Globus pallidus (tissue), 1 donor: ENCODE measurements at places on chromosomes 4 and X.

- no peak for DNase-seq
Observed at GRCh38 chr4:174467107-174467506, 55.2 kb downstream of the HPGD start.

DNA sequence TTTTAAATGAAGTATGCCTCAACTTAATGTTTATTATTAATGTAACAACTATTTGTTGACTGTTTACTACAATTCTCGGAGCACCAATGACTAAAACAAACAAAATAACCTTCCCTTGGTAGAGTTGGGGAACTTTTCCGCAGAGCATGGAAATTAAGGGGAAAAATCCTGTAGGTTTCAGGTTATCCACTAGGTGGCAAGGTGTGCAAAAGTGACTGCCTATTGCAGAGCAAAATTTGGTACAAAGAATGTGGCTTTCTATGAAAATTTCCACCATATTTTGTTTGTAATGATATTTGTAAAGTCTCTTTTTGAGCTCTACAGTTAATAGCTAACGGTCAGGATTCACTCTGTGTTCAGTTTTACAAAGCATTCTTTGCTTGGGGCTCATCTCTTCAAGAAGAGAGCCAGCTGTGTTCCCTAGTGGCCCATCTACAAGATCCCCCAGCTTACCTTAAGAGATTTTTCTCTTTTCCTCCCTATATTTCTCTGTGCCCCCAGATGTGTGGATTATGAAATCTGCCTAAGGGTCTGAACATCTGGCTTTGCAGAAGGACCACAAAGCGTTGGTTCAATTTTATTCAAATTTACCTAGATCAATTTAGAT is 61.1 kb downstream of the FBXO8 start:
- DNase-seq: no peak

DNA sequence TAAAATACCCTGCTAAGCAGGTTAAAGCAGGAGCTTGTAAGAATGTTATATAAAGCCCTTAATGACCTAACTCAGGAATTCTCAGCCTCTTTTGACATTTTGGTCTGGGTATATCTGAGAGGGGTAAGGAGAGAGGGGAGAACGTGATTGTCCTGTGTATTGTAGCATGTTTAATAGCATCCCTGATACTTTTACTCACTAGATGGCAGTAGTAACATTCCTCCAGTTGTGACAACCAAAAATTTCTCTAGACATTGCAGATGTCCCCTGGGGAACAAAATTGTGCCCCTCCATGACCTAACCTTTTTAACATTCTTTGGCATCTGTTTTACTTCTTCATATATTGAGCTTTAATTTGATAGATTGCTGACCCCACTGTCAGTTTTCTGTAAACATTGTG is 17.9 kb downstream of the SMARCA5 start:
- no peak for DNase-seq

DNA sequence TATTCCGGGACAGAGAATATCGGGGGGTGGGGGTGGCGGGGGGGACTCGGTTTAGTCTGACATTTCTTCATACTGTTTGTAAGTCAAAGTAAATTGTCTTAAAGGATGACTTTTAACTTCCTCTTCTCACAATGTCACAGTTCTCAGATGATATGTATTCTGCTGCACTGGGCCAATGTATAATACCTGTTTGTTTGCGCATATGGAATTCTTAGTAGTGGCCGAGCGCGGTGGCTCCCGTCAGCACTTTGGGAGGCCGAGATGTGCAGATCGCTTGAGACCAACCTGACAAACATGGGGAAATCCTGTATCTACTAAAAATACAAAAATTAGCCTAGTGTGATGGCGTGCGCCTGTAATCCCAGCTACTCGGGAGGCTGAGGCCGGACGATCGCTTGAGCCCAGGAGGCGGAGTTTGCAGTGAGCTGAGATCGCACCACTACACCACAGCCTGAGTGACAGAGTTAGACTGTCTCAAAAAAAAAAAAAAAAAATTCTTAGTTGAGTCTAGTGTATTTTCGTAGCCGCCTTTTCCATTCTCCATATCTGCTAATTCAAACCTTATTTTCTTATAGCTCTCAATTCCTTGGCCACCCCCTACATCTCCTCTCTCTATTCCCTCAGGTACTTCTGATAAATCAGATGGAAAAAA is 851 bp downstream of the POLR2B start:
- no peak for DNase-seq

GRCh38 chr4:110005461-110006056 is 92.9 kb downstream of the EGF start:
- DNase-seq: peak; percentile 63

DNA sequence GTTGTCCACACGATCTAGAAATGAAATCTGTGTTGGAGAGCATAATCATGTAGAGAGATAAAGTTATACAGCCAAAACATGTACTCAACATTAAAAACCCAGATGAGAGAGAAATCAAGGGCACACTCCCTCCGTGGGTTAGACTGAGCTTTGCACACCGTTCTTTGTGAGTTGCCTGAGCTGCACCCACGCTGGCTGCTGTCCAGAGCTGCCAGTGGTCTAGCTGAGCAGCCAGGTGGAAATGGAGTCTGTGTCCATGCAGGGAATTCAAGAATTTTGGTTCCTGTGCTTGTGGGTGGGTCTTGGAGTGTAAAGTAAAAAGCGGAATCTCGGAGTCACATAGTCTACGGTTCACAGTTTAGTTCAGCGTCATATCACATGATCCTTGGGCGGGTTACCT is 84.6 kb downstream of the GPR143 start:
- DNase-seq: no peak

DNA sequence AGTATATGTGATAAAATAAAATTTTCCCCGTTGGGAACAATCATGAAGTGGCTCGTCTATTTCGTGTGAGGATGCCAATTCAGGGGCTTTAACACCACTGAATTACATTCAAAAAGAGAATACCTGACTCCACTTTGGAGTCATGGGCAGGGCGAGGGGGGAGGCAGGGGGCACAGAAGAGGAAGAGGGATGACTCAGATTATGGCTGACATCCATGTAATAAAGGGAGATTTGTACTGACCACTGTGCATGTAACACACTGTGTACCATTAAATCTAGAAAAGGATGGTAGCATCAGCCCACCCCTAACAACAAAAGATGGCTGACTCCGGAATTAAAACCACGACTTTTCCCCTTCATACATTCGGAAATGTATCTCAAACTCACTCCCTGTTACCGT is 1.3 kb downstream of the SLC9A7 start:
- no peak for DNase-seq

DNA sequence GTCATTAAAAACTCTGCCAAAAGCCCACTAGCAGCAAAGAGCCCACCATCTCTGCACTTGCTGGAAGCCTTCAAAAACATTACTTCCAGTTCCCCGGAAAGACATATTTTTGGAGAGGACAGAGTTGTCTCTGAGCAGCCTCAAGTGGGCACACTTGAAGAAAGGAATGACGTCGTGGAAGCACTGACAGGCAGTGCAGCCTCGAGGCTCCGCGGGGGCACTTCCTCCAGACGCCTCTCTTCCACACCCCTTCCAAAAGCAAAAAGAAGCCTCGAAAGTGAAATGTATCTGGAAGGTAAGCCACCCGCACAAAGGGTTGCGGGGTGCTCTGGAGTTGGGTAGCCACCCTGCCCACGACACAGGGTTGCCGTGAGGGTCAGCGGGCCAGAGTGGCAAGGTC is 25.9 kb downstream of the OFD1 start:
- DNase-seq: no peak

GRCh38 chr4:54719378-54719777 is 61.6 kb downstream of the KIT start:
- DNase-seq: no peak

DNA sequence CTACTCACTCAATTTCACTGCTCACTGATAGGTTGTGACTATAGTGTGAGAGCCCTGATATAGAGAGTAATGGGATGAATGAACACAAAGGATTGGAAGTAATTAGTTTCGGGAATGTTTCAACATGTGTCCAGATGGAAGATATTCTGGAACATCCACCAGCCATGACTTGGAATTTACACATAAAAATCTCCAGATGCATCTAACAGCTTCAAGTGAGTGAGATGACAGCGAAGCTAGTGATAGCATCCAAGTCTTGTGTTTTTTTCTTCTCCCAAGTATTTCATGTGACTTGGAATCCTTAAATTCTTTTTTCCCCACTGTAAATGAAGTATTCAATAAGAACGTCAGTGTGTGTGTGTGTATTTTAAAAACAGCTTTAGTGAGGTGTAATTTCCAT is 82.1 kb downstream of the CLDN34 start:
- no peak for DNase-seq

DNA sequence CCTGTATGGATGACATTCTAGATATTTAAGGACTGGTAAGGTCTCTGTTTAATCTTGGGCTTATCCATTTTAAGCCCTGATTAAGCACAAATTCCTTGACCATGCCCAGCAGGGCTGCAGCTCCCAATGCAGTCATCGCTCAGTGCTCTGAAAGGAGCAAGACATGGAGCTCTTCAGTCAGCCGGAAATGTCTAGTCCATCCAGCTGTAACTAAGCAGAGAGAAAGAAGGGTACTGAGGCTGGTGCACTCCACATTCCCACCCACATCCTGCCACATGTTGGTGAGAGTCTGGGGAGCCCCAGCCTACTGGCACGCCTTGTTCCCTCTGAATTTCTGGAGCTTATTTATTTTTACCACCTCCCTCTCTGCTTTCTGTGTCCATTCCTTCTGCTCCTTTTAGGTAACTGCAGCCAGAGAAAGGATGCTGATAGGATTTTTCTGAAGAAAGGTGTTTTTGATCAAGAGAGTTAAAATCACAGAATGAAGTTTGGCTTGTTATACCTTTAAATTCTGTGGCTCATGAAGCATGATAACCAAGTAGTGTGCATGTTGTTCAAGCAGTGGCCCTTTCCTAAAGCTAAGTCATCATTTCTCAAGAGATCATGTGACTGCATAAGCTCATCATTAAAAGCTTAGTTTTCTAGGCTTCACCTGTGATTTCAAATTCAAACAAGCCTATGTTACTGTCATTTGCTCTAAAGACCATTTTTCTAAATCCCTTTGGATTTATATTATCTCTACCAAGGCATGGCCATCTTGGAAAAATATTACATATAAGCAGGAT is 74.0 kb downstream of the GALNT7 start:
- no peak for DNase-seq

GRCh38 chrX:137194164-137194563 is 160.4 kb upstream of the GPR101 start:
- DNase-seq: peak; percentile 5

GRCh38 chrX:152926279-152926678 is 28.4 kb downstream of the ZNF185 start:
- peak; percentile 46 for DNase-seq

DNA sequence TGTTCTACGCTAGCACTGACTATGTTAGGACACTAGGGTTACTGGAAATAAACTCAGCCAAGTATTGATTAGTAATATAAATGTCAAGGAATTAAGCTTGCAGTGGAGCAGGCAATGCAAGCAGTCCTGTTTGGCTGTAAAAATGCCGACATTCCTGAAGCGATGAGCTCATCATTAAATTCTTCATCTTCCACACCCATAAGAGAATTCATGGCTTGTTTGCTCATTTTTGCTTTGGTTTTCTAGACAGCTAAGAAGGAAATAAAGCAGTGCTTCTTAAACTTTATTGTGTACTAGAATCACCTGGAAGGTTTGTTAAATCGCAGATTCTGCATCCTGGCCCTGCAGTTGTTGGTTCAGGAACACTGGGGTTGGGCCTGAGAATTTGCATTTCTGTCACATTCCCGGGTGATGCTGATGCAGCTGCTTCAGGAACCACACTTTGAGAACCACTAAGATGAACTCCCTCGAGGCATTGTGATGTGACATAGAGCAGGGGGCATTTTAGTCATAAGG is 17.8 kb downstream of the ANXA3 start:
- no peak for DNase-seq

DNA sequence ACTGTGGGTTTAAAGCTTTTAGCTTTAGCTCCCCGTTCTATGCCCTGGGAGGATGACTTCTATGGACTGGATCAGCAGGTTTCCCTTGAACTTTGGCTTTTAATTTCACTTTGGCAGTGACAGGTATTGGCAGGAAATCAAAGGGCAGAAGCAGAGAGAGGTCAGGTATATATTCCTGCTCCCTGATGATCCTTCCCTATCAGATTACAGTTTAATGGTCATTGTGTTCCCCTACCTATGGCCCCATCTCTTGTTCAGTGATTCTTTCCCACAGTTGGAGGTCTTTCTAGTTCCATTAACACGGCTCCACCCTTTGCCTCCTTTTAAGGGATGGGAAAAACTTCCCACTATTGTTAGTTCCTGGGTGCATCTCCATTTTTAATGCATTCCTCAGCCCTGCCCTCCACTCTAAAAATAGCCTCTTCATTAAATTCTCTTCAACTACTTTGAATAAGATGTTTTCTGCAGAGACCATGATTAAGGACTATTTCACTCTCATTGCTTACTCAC is 107.8 kb upstream of the TMEM47 start:
- no peak for DNase-seq

GRCh38 chrX:148043271-148043855 is 62.2 kb downstream of the FMR1NB start:
- no peak for DNase-seq

DNA sequence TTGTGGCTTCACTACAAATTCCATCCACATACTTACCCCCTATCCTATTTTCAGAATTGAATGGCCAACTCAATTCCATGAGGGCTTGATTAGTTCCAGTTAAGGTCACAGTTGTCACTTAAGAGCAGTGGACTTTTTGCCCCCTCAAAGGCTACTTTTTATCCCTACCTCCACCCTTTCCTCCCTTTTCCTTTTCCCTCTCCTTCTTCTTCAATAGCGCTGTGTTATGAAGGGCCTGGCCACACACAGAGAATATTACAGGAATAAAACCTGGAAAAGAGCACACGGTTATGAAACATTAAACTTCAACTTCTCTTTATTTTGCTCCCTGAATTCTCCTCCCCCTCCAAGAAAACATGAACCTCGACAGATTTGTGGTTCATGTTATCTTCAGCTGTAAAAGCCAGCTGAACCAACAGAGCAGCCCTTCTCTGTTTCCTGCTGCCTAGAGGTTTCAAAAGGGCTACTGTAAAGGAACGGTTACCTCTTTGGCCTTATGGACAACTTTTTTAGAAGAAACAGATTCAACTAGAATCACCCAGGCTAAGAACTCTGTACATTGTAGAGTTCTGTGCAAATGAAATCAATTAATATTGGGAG is 87.0 kb upstream of the RPL34 start:
- no peak for DNase-seq

GRCh38 chr4:186104114-186104889 is at the start of gene FAM149A:
Gene FAM149A, plus strand, starts transcription at chr4:186104704.
- DNase-seq: no peak

DNA sequence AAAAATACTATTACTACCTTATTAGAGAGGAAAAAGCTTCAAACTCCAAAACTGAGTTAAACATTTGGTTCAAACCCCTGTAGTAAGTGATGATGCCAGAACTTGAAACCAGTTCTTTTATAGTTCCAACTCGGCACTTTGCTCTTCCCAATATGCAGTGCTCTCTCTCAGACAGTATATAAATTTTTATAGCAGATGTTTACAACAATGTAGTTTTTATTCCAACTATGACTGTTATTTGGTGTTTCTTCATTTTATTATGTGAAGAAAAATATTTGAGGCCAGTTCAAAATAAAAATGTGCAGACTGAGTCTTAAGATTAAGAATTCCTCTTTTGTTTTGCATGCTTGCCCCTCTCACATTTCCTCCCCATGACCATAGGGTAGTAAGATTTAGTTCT is 2.9 kb upstream of the PPP4R3C start:
- DNase-seq: no peak
